NCI-H2029 treated with DMSO at 0.1 percent for 48 hours (cell line): ENCODE measurements at places on chromosomes 1 and 21.

DNA sequence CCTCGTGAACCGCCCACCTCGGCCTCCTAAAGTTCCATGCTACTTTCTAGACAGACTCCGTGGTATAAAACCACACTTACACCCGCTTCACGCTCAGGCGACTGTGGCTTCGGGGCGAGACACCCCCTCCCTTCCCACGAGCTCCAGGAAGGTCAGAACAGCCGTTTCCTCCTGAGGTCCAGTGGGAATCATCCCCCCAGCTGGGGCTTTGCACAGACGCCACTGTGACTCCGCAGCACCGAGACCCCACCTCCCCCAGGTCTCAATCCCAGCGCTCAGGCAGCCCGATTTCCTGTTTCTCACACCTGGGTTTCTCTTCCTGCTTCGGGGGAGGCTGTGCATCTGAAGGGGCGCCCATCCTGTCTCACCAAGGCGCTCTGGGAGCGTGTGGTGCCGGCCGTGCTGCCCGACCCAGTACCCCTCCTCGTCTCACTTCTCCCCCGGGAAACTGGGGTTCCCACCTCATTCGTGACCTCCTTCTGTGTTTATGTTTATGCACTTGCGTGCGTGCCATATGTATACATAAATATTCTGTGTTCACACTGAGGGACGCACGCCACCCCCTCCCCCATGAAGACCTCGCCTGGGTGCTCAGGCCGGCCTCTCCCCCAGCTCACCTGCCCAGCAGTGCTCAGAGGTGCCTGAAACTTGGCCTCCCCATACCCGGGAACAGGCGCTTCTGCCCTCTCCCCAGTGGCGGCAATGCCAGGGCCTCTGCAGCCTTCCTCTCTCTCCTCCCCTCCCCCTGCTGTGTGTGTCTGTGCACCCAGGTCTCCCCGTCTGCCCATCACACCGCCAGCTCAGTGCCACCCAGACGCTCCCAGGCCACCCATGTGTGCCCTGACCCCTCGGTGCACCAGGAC, 14.6 kb downstream of the SLC35E2B start:
- no peak for DNase-seq

DNA sequence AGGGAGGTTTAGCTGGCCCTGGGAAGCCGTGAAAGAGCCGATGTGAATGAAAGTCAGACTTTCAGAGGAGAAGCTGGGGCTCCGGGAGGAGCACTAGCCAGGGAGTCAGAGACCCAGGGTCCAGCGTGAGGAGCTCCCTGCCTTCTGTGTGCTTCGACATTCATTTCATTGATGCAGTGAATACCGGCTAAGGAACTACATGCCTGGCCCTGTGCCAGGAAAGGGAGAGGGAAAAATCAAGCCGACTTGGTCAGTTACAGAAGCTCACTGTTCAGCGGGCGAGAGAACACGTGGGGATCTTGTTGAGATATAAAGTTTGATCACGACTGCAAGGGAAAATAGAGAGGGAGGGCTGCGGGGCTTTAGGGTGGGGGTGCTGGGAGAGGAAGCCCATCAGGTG, 76.7 kb upstream of the RUNX3 start:
- no peak for DNase-seq

GRCh38 chr1:24343412-24344089, 24.4 kb downstream of the GRHL3 start:
- no peak for DNase-seq

GRCh38 chr1:231612393-231613089, 14.0 kb upstream of the DISC1 start:
- no peak for DNase-seq

GRCh38 chr1:205227584-205228013, at the start of gene TMCC2:
Gene TMCC2 (plus strand): TSS chr1:205227946. CDS start chr1:205228565, 619 bp downstream.
- DNase-seq: peak; percentile 38

DNA sequence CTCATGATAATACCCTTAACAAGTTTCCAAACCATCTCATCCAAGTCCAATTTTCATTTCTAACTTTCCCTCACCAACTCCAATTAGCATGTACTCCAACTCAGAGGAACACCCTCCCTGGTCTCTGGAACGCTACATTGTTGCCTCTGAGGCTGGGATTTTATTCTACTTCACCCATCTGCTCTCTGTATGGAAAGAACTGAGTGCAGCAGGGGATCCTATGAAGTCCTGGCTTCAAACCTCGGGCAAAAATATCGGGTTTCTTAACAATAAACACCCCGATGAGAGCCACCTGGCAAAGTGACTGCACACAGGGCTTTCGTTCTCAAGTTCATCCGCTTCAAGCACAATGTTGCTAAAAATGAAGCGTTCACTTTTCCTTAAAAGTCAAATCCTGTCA, 99.6 kb downstream of the CRB1 start:
- no peak for DNase-seq

DNA sequence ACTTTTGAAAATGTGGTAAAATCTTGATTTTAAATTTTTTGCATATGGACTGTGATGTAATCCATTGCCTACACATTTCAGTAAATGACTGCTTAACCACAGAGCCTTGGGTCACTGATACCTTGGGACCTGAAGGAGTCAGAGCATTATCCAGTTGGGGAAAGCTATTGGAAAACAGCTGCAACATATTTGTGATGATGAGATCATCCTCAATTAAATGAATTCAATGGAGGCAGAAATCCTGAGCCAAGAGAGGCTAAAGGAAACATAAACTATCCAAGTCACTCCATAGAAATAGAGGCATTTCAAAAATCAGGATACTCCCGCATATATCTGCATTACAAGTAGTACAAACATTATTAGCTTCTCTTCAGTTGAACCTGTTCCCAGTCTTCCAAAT, 99.8 kb upstream of the PRMT6 start:
- no peak for DNase-seq
